Pons (tissue), 1 donor: ENCODE measurements at places on chromosomes 12 and 14.

- DNase-seq = no peak
These were observed 27.6 kb downstream of the WASHC3 start for GRCh38 chr12:102033991-102034745.

- no peak for DNase-seq
These were observed 199.8 kb upstream of the ARHGAP5 start for GRCh38 chr14:31877255-31877798.

- no peak for DNase-seq
These were observed 33.7 kb downstream of the P2RX7 start for GRCh38 chr12:121166356-121166755.

DNA sequence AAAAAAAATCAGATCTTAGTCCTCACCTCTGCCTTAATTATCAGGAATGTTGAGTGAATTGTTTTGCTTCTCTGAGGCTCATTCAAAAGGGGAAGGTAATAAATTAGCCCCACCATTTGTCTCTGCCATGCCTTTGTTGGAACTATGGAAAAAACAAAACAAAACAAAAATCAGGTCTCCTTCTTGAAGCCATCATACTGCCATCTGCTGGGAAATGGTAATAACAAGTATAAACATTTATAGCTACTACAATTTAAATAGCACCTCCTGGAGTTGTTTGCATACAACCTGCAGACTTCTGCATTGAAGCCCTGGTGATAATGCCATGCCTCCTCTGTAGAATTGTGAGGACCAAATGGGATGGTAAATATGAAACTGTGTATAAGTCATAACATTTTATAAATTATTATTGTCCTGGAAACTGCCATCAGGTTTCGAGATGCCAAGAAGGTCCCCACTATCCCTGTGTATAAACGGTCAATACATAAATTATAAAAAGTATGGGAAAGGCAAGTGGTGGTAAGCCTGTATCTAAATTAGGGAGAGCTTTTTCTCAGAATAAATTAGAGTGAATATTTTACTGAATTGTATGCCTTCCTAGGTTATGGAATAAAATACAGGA, 87.2 kb upstream of the FGD4 start:
- peak; percentile 59 for DNase-seq

DNA sequence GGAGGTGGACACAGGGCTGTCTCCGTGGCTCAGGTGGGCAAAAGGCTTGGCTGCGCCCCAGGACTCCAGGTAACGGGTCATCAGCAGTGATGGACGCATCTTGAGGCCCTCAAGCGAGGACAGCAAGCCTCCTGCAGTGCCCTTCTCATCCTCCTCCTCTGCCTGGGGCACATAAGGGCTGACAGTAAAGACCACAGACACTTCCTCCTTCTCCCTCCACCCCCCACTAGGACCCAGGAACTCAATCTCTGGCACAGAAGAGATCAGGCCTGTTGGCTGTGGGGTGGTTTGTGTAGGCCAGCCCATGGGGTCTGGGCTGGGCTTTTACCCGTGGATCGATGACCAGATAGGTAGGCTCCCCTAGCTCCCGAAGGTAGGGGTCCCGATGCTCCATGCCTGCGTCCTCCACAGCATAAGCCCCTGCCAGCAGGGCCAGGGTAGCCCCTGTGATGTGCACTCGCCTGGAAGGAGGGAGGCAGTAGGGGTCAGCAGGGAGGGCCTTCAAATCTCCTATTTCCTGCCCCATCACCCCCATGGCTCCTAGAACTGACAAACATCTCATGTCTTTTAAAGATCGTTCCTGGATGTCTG, 5.7 kb downstream of the ADCY4 start:
- DNase-seq = no peak

- DNase-seq = peak; percentile 95
These were observed 393.8 kb downstream of the NPAS3 start for GRCh38 chr14:33332497-33332896.

GRCh38 chr14:24281636-24282035, 10.2 kb upstream of the RABGGTA start:
- no peak for DNase-seq

- no peak for DNase-seq
These were observed 115.9 kb upstream of the IFNG-AS1 start for GRCh38 chr12:67873355-67873754.

GRCh38 chr14:97107080-97107479, 309.9 kb downstream of the VRK1 start:
- no peak for DNase-seq

DNA sequence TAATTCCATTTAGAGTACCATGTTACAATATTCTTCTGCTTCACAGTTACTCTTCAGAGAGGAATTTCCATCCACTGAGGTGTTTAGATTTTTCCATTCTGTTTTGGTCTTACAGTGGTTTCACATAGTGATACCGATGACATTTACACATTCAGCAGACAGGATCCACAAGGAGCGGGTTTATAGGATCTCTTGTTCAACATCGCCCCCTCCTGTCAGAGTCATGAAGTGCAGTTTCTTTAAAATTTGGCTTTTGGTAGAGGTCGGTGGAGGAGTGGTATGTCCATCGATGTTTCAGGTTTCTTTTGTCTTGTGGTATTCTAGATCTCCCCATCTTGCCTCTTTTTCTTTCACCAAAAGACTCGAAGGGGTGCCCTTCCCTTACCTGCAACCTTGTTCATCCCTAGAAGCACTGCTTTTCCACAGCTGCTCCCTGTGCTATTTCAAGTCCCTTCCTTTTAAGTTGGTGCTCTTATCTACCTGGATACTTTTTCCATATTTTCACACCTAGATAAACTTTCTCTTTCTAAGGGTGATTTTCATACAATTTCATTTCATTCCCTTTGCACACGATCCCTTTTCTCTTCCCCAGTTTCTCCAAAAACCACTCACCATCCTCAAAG, 181.3 kb downstream of the ITPR2 start:
- peak; percentile 90 for DNase-seq

GRCh38 chr12:49646871-49647654, 23.7 kb downstream of the PRPF40B start:
- no peak for DNase-seq

- no peak for DNase-seq
These were observed 243.2 kb downstream of the CACNA1C start for GRCh38 chr12:2295941-2296461.

- DNase-seq = no peak
These were observed 8.6 kb upstream of the CCDC196 start for GRCh38 chr14:66477567-66477966.

- no peak for DNase-seq
These were observed 26.9 kb downstream of the SCARB1 start for GRCh38 chr12:124836759-124837158.

DNA sequence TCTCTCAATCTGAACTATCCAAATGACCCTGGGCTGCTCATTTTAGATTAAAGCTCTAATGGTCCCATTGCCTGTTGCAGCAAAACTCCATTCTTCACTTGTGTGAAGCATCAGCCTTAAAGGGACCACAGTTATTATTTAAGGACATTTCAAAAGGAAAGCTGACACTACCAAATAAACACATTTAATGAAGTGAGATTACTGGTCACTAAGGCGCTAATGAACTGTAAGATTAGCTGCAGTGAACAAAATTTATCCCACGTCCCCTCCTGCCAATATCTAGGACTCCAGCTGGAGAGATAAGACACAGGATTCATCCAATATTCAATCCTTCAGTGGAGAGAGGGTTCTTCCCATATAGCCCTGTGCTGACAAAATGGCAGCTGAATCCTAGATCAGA, 1029.2 kb upstream of the SEL1L start:
- no peak for DNase-seq

- DNase-seq = peak; percentile 75
These were observed 13.5 kb downstream of the DHRS7 start for GRCh38 chr14:60151715-60152114.

- DNase-seq = peak; percentile 78
These were observed 80.0 kb upstream of the DBX2 start for GRCh38 chr12:45130881-45131281.

- DNase-seq = no peak
These were observed 36.2 kb upstream of the ETNK1 start for GRCh38 chr12:22588817-22589216.

GRCh38 chr12:78530100-78530765, 334.3 kb upstream of the SYT1 start:
- no peak for DNase-seq

DNA sequence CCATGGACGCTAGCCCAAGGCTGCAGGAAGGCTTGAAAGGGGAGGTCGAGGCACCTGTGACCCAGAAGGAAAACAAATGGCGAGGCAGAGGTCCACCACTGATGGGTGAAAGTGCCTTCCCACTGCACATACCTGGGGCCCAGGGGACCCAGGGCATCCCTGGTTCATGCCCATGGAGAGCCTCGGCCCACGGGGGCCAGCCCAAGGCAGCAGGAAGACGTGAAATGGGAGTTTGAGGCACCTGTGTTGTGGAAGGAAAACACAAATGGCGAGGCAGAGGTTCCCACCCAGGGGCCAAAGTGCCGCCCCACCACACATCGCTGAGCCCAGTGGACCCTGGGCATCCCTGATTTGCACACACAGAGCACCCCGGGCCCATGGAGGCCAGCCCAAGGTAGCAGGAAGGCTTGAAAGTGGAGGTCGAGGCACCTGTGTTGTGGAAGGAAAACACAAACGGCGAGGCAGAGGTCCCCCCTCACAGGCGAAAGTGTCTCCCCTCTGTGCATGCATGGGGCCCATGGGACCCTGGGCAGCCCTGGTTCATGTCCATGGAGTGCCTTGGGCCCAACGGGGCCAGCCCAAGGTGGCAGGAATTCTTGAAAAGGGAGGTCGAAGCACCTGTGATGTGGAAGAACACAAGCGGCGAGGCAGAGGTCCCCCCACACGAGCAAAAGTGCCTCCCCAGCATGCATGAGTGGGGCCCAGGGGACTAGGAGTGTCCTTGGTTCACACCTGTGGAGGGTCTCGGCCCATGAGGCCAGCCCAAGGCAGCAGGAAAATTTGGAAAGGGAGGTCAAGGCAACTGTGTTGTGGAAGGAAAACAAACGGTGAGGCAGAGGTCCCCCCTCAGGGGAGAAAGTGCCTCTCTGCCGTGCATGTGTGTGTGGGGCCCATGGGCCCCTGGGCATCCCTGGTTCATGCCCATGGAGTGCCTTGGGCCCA, 383.3 kb downstream of the ALG10 start:
- no peak for DNase-seq

DNA sequence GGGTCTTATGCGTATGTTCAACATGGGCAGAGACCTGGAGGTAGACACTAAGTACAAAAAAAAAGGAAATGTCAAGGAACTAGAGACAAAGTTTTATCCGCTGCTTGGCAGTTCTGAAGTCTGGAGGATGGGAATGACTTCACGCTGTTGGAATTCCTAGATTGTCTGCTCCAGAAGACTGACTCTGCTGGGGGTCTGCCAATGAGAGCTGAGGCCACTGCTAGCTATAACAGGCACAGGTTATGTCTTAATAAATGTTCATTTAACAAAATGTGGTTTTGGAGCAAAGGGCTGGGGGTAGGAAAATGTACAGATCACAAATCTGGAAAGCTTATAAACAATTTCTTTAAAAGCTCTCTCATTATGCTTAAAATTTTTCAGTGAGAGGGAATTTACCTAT, 5.9 kb downstream of the RNASE8 start:
- no peak for DNase-seq

GRCh38 chr12:55707841-55708694, at the start of gene ITGA7:
ITGA7 (minus strand) TSS chr12:55707904; CDS start chr12:55707682, 222 bp downstream.
- no peak for DNase-seq

- DNase-seq = no peak
These were observed 8.2 kb downstream of the ALDH1L2 start for GRCh38 chr12:105076098-105076497.
